ENCODE measurements at places on chromosomes 3 and 15.

GRCh38 chr3:128007033-128007424 is 45.2 kb upstream of the SEC61A1 start:
- no peak for DNase-seq

- no peak for DNase-seq
Measured at GRCh38 chr15:67199881-67200763, 54.3 kb downstream of the AAGAB start.

DNA sequence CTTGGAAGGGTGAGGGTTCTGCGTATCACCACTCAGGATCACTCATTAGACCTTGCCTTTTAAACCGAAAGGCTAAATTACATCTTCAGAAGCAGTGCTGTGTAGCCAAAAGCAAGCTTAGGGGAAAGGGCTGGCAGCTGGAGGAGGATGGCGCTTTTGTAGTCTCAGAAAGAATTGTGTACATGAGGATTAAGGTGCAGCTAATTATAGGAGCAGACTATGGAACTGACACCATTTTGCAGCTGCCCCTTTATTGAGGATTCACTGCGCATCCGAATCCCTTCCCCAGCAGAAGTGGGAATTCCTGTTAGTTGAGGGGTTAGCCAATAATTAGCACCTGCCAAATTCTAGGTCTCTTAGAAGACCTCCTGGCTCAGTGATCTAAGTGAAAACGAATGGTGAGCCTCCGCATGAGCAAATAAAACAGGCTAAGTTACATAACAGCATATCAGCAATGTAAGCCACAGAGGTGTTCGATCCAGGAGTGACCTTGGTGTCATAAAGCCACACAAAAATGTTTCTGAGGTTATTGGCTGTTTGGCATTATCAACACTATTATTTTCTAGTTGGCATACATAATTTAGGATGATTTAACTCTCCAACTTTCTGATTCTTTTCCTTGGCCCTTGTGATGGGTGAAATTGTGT is 42.6 kb upstream of the SEMA6D start:
- DNase-seq: no peak

GRCh38 chr15:51721199-51721960 is 16.1 kb downstream of the LYSMD2 start:
- no peak for DNase-seq

DNA sequence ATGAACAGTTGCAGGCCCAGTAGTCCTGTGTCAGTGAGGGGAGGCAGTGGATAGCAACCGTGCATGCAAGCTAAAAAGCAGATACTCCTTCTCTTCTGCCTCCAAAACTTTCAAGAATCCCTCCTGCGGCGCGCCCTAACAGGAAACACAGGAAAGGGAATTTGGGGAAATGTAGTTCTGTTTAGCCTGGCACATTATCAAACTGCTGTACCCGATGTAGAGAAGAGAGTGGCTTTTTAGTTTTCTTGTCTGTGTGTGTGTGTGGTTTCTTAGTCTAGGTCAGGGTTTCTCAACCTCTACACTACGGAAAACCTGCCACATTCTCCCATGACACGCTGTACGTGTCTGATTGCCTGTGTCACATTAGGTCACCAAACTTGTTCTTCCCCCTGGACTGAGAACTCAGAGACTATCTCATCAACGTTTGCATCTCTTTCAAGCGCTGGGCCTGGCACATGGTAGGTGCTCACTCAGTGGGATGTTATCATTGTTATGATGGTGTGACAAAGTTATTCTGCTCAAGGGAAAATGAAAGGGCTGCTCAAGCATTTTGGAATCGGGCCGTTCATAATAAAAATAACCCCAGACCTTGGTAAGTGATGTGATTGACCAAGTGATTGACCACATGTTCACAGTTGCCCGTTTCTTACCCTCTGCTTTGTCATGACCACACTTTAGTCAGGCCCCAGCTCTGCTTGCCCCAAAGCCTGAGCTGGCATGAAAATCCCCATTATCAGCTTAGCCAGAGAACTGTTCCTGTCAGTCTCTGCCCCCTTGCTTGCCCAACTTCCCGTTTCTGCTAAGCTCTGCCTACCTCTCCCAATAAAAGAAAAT is 33.2 kb downstream of the TM4SF4 start:
- DNase-seq: no peak

DNA sequence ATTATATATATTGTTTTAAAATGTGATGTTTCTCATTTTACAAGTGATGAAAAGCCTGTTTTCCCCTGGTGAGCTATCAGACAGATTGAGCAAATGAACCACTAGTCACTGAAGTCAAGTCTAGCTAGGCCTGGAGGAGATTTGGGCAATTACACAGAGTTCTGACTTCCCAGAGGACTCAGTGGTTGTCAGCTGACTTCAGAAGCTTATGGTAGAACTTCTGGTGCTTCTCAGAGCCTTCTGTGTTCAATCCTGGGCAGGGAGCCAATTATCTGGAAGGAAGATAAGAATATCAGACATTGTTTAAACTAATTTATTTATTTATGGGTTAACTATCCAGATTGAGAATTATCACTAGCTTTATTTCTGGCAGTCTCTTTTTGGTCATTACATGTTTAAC is 37.7 kb upstream of the NAALADL2 start:
- DNase-seq: no peak

GRCh38 chr15:43241100-43241499 is 20.3 kb upstream of the EPB42 start:
- no peak for DNase-seq

DNA sequence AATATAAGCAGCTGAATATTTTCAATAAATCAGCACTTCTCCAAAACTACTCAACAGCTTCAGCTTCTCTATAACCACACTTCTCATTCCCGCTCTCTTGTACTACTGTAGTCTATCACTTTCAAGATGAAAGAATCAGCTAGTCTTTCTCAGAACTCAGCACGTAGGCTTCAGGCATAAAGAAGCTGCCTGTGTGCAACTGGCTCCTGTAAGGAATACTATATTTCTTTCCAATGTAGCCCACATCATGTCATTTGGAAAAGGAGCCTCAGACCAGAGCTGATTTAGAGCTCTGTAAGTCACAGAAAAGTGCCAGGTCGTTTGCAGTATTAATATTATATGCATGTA is 62.3 kb downstream of the FMN1 start:
- no peak for DNase-seq

- no peak for DNase-seq
Measured at GRCh38 chr3:30135190-30135589, 471.2 kb upstream of the TGFBR2 start.

- no peak for DNase-seq
Measured at GRCh38 chr15:31069360-31070000, 32.0 kb downstream of the TRPM1 start.

DNA sequence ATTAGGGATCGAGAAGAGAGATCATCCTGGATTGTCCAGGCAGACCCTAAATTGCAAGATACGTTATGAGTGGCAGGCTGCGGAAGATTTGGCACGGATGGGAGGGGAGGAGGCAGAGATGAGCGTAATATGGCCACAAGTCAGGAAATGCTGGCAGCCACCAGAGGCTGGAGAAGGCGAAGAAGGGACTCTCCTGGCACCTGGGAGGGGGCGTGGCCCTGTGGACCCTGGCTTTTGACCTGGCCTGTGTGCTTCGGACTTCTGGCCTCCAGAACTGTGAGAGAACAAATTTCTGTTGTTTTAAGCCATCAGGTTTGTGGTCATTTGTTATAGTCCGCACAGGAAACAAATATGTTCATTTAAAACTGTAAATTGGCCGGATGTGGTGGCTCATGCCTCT is 31.9 kb upstream of the IGF1R start:
- no peak for DNase-seq

- no peak for DNase-seq
Measured at GRCh38 chr3:46116996-46117395, 89.7 kb upstream of the XCR1 start.

- DNase-seq: no peak
Measured at GRCh38 chr3:46209053-46209452, 940 bp upstream of the CCR1 start.

DNA sequence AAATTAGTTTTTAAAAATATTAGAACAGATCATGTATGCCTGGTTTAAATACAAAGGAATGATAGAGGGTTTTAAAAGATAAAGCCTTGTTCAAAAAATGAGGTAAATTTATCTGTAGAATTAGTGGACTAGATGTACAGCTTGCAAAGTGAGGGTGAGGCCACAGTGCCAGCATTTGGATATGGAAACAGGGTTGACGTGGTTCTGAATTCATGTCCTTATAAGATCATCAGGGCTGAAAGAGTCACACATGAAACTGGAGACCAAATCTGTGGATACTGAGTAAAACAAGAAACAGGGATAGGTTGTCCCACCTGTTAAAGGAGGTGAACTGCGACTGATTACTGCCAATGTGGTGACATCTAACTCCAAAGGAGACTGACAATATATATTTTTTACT is 46.3 kb downstream of the NCK1 start:
- no peak for DNase-seq

- DNase-seq: no peak
Measured at GRCh38 chr3:141858312-141858711, 18.1 kb upstream of the ATP1B3 start.

DNA sequence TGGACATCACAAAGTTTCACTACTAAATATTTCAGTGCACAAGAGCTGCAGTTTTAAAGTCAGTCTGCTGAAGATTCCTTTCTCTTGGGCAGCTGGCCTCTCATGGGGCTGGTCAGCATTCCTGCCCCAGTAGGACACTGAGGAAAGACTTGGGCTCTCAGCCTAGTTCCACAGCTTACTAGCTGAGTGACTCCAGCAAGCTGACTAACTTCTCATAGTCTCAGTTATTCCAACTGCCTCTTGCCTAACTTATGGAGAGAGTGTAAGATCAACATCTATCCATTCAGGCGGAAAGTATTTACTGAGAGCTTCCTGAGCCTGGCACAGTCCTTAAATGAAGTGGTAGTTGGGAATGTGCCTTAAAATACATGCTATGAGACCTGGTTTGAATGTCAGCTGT is 27.0 kb downstream of the TM4SF4 start:
- DNase-seq: no peak

DNA sequence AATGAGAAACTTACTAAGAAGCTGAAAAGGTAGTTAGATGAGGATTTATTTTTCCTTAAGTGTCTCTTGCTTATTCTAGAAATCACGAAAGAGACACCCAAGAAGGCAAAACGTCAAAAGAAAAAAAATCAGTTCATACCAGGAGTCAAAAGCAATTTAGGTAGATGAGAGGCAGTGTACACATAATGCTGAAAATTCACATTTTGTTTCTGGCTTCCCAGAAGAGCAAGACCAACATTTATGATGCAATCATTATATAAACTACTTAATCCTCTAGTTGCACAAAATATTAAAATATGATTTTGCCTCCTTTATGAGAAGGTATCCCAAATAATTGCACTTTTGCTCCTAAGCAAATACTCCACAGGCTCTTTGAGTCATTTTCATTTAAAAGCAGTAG is 228.0 kb downstream of the FMN1 start:
- DNase-seq: no peak

DNA sequence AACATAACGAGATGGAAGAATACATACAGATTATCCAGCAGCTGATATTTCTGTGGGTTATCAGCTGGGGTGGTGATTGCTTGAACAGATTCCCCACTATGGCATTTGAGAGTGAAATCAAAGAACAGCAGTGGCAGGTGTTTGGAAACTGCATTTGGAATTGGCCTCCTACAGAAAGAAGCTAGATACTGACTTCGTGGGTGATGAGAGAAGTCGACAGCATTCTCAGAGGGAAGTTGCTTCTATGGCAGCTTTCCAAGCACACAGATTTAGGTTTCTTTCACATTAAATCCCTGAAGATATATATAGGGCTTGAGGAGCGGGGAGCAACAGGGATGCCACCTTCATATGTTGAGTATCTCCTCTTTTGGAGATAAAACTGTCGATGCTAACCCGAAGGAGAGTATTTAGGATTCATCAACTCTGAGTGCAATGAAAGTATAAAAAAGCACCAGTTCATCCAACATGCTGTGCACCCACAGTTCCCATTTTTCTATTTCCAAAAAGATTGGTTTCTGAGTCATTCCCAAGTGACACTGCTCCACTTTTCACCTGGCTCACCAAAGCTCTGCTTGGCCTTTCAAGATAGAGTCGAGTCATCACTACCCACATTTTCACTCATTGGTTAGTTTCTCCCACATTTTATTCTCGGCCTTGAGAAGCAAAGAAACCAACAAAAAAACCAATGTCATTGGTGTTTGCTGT is 579.8 kb upstream of the SUCLG2 start:
- DNase-seq: no peak

DNA sequence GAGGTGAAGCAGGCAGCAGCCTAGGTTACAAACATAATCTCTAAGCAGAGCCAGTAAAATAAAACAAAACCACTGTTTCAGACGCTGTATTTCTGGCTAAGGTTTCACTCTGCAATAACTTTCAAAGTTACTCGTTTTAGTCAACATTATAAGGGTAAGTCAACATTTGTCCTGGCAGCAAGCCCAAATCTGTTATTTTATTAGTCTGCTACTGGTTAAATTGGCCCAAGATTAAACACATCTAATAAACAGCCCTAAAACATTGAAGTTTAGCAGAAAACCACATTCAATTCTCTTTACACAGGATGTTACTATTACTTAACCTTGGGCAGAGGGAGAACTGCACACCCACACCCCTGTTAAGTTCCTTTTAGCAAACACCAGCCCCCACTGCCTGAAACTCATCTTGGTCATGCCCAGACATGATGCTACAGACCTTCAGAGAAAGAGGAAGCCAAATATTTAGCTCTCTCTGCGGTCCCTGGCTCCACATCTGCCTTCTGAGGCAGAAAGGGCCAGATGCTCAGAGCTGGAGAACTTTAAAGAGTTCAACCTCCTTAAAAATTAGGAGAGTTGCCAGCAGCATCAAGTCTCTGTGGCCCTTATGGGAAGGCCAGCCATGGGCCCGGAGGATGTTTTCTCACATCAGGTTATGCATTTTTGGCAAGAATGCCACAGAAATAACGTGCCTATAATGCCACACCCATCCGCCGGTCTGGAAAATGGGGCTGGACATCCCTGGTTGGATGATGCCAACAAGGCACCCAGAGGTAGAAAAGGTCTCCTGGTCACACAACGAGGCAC is 17.9 kb downstream of the ARHGEF3 start:
- peak; percentile 43 for DNase-seq

DNA sequence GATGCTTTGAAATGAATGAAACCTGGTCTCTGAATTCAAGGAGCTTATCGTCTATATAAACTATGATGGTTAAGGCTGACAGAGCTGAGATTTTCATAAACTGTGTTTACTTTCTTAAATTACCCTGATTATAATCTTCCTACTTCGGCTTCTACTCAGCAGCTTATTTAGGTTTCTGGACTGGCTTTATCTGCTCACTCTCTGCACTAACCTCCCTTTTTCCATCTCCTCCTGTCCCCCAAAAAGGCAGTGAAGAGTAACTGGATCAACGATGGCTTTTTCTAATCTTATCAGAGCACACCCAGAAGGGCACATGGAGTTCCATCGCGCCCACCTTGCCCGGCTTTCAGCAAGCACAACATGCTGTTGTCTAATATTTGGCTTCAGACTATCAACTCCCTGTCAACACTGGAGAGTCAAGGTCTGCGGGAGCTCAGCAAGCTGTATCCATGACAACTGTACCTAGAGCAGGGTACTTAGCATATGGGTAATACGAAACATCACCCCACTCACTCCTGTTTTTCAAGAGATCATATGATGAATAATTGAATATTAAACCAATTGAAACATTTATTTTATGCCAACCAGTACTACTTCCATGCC is 417.3 kb downstream of the GABRB3 start:
- no peak for DNase-seq

- DNase-seq: no peak
Measured at GRCh38 chr3:185403002-185403401, 40.1 kb downstream of the MAP3K13 start.

GRCh38 chr3:119343719-119344118 is 49.5 kb downstream of the ARHGAP31 start:
- DNase-seq: no peak
